ENCODE measurements at places on chromosomes 6 and 20. TPM values are rescaled to one million over a fixed set of nuclear protein-coding genes. Genes with fewer than 3 reads are reported as not detected.

- no peaks in the 10 kb centered on the region for H3K27me3 ChIP-seq
- peak; percentile 10 for DNase-seq
- H3K36me3 ChIP-seq = no peaks in the 10 kb centered on the region
- no peak overlapping the region for H3K27ac ChIP-seq
- H3K4me3 ChIP-seq = no peak overlapping the region
These were observed 9.0 kb upstream of the NCOA6 start for GRCh38 chr20:34834459-34834893.

- H3K27ac ChIP-seq = no peak overlapping the region
- no peaks in the 10 kb centered on the region for H3K36me3 ChIP-seq
- H3K27me3 ChIP-seq = no peaks in the 10 kb centered on the region
- DNase-seq = no peak
- no peaks in the 10 kb centered on the region for H3K4me1 ChIP-seq
- H3K4me3 ChIP-seq = no peak overlapping the region
These were observed 33.3 kb upstream of the RSPO3 start for GRCh38 chr6:127085181-127085580.

DNA sequence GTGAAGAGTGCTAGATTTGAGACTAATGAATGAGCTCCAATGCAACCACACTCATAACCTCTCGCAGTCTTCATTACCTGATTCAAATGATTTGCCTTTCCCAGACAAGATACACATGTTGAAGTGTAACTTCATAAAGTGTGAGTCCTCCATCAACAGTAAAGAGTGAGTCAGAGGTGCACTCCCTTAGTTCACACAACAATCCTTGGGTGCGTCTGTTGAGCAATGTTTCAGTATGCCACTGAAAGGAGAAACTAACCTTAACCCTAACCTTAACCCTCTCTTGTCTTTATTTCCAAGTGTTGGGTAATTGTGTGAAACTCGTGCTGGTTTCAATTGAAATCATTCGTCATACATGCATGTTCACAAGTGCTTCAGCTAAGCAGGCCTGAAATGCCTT is 21.0 kb upstream of the RIN2 start:
- no peaks in the 10 kb centered on the region for H3K36me3 ChIP-seq
- no peak overlapping the region for H3K27ac ChIP-seq
- no peaks in the 10 kb centered on the region for H3K27me3 ChIP-seq
- H3K4me1 ChIP-seq = peaks cover 32% of the 10 kb centered on the region
- no peak overlapping the region for H3K4me3 ChIP-seq

DNA sequence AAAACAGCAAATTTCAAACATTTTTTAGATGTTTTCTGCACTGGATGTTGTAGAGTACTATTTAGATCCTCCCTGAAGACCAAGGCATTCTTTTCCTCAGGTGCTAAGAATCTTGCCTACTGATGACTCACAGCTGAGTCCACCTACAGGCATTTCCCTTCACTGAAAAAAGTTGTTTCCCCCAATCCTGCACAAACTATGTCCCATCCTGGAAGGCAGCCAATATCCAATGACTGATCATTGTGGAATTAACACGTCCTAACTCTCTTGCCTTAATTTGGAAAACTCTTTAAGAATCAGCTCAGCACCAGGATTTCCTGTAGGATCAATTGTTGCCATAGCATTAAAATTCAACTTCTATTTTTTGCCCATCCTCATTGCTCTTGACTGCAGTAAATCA is 268.4 kb upstream of the IRAK1BP1 start:
- no peak for DNase-seq
- no peak overlapping the region for H3K4me3 ChIP-seq
- no peaks in the 10 kb centered on the region for H3K4me1 ChIP-seq
- H3K36me3 ChIP-seq = no peaks in the 10 kb centered on the region
- no peak overlapping the region for H3K27ac ChIP-seq

- no peak overlapping the region for H3K27ac ChIP-seq
- H3K4me3 ChIP-seq = no peak overlapping the region
- no peaks in the 10 kb centered on the region for H3K27me3 ChIP-seq
- H3K4me1 ChIP-seq = no peaks in the 10 kb centered on the region
- no peaks in the 10 kb centered on the region for H3K36me3 ChIP-seq
These were observed 151.3 kb downstream of the F13A1 start for GRCh38 chr6:6169141-6169540.

CEP57L1 gene
- 39.0 TPM for polyA plus RNA-seq

NDUFAF4 gene
- polyA plus RNA-seq = 22.5 TPM

DNA sequence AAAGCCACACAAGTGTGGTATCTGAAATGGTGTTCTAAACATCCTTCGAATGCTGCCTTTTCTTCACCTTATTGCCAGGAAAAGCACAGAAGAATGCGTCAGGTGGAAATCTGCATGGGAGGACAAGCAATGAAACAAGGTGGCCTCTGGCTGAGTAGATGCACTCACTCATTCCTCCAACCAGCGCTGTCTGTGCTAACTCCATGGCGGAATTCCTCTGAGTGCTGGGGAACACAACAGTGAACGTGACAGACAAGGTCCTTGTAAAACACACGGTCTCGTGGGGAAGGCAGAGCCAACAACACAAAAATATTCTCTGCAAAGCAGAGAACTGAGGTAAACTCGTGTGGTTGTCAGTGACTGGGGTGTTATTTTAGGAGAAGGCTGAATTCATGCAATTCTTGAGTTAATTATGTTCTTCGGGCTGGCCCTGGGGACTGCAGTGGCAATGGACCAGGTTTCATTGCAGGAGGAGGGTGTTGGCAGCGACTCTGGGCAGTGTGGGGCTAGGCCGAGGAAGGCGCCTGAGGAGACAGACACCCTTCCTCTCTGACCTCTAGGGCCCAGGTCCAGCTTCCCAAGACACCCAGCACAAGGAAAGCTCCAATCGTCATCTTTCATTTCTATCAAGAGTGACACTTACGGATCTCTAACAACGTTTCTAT is 339.7 kb downstream of the PRKN start:
- H3K27ac ChIP-seq = no peak overlapping the region
- no peak overlapping the region for H3K4me3 ChIP-seq
- no peaks in the 10 kb centered on the region for H3K36me3 ChIP-seq

MED20 gene
- 31.9 TPM for polyA plus RNA-seq

- no peak overlapping the region for H3K4me3 ChIP-seq
- DNase-seq = no peak
- no peak overlapping the region for H3K27ac ChIP-seq
- no peaks in the 10 kb centered on the region for H3K27me3 ChIP-seq
- H3K36me3 ChIP-seq = no peaks in the 10 kb centered on the region
These were observed 280.5 kb downstream of the CLVS2 start for GRCh38 chr6:123276546-123276980.

- no peak overlapping the region for H3K27ac ChIP-seq
- H3K4me3 ChIP-seq = no peak overlapping the region
- no peaks in the 10 kb centered on the region for H3K27me3 ChIP-seq
- no peaks in the 10 kb centered on the region for H3K36me3 ChIP-seq
These were observed 27.3 kb downstream of the SRSF3 start for GRCh38 chr6:36621371-36621855.

DNA sequence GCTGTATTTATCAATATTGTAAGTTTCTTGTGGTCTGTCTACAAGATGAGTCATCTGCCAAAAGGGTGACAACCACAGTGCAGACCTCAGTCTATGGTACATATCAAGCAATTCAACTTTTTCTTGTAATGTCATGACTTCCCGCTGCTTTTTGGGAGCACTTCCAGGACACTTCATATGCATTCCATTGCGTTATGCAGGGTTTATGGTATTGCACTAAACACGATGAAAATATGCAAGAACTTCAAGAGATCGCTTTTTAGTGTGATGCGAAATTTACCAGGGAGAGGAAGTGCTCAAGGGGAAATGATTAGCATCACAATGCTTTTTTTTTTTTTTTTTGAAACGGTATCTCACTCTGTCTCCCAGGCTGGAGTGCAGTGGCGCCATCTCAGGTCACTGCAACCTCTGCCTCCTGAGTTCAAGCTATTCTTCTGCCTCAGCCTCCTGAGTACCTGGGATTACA is 166.5 kb downstream of the TFAP2A start:
- no peaks in the 10 kb centered on the region for H3K4me1 ChIP-seq
- DNase-seq = no peak
- no peaks in the 10 kb centered on the region for H3K27me3 ChIP-seq
- no peak overlapping the region for H3K4me3 ChIP-seq
- H3K27ac ChIP-seq = no peak overlapping the region

Measured in left lung (tissue), 14 donors.